ENCODE measurements at places on chromosomes 7 and 10.
A peak's percentile ranks its signal among the peaks of the same experiment; 100 is the strongest.

GRCh38 chr10:89414879-89415821, 782 bp downstream of the IFIT5 start:
- peak; percentile 54 for DNase-seq

DNA sequence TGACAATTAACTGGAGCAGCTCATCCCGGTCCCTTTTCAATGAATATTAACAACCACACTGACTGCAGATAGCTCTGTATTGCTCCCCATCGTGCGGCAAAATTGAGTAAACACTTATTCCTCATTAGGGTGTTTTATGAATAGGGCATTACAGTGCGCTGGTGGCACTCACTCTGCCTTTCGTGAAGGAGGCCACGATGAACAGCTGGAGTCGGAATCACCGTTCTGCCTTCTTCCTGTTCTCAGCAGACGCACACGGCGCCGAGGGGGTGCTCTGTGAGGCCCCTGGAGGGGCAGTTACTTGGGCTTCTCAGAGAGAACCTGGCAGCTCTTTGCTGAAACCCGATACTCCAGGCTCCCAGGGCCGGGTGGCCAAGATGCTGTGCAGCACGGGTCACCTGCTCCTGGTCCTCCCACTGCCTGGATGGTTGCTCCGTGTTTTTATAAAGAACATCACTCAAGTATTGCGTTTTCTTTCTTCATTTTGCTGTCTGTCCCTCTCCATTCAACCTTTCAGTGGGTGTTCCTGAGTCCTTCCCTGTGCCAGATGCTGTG, 241.9 kb downstream of the GLRX3 start:
- no peak for DNase-seq

DNA sequence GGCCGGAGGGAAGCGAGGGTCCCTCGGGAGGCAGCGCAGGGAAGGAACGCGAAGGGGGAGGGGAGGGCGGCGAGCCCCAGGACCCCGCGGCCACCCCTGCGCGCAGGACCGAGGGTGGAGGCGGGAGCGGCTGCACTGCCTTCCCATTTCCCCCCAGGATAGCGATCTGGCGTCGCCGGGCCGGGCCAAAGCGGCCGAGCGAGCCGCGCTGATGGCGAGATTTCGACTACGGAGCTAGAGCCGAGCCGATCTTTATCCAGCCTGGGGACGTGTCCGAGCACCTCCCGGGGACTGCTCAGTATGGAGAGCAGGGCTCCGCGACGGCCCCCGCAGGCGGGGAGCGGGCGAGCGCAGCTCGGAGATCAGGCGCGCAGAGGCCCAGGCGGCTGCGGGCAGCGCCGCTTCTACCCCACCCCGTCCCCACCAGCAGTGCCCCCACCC, 590 bp upstream of the CRTAC1 start:
- no peak for DNase-seq

- no peak for DNase-seq
These were observed 78.3 kb upstream of the LRRC17 start for GRCh38 chr7:102834466-102834865.

DNA sequence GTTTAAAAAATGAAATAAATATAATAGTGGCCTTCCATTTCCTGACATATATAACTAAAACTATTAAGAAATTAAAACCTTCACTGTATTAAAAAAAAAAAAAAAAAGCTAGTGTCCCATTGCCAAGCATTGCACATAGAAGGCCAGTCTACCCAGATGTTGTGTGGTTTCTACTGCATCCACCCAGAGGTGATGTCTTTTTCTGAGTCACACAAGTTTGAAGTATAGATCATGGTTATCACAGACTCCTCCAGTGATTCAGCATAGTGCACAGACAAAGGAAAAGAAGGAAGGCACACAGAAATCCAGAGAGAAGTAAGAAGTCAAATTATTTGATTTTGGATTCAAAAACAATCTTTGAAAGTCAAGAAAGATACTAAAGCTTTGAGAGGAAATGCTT, 429.0 kb downstream of the ETV1 start:
- DNase-seq: no peak

DNA sequence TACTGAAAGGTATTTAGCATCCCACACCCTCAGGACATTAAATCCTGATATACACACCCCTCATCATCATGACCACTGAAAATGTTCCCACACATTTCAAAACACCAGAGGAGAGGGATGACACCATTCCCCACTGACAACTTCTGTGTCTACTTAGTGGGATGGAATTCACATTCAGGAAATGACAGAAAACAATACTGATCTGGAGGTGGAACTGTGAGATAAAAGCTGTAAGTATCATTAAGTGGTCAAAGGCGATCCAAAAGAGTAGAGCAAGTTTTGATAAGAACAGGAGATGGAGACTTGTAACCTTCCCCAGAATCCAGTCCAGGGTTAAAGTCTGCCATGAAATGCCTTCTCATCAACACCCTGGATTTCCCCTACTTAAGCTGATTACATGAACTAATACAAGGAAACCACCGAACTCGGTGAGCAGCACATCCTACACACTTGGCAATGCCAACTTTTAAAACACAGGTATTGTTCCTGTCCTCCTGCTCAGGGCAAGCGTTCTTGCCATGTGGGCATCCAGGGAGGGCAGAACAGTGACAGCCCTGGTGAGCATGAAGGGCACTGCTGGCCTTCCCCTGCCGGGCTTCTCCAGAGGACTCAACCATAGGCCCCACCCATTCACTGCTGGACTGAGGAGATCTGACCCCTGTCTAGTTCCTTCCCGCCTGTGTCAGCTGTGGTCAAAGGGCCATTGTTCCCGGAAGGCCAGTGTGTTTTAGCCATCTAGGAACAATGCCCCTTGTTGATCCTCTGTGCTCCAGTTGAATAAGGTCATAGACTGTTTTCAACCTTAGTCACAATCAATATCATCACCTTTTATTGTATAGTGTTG, 85.0 kb downstream of the SGMS1 start:
- peak; percentile 15 for DNase-seq

- no peak for DNase-seq
These were observed 94.8 kb downstream of the CALN1 start for GRCh38 chr7:72317341-72317740.

GRCh38 chr10:17064435-17064834, 65.2 kb downstream of the CUBN start:
- no peak for DNase-seq

DNA sequence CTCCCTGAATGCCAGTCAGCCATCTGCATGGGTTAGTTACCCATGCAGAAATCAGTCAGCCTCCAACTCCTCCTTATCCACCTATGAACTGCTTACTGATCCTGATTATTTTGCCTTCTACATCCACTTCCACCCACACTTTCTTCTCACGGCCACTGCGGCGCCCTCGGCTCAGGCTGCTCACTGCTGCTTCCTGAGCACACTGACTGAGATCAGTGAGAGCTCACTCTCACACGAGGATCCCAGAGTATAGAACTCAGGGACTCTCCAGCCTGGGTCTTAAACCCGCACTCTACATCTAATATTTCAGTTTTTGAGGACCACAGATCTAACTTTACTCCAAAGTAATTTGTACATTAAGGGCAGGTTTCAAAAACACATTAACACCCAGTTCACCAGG, 64.4 kb downstream of the GRB10 start:
- DNase-seq: no peak

- no peak for DNase-seq
These were observed 11.1 kb downstream of the ADIRF start for GRCh38 chr10:86979296-86979818.

DNA sequence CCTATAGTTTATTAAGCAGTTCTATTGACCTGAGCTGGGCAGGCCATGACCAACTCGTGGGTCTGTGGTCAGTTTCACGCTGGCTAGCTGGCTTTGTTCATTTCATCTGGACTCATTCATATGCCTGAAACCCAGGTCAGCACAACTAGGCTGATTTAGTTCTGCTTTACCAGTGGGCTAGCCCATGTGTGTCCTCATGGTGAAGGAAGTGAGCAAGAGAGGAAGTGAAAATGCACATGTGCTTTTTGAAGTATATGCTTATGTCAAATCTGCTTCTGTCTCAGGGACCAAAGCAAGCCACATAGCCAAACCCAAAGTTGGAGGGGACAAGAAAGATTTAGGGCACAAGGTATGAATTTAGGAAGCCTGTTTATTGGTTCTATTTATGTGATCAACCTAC, 154.5 kb downstream of the RNF133 start:
- peak; percentile 5 for DNase-seq

- DNase-seq: no peak
These were observed 32.8 kb upstream of the STRIP2 start for GRCh38 chr7:129401228-129401966.

GRCh38 chr10:3530346-3530745, 254.7 kb downstream of the KLF6 start:
- no peak for DNase-seq

- DNase-seq: no peak
These were observed 52.4 kb upstream of the DLX6 start for GRCh38 chr7:96952974-96953391.

GRCh38 chr7:101746314-101746713, 71.1 kb upstream of the CUX1 start:
- no peak for DNase-seq

DNA sequence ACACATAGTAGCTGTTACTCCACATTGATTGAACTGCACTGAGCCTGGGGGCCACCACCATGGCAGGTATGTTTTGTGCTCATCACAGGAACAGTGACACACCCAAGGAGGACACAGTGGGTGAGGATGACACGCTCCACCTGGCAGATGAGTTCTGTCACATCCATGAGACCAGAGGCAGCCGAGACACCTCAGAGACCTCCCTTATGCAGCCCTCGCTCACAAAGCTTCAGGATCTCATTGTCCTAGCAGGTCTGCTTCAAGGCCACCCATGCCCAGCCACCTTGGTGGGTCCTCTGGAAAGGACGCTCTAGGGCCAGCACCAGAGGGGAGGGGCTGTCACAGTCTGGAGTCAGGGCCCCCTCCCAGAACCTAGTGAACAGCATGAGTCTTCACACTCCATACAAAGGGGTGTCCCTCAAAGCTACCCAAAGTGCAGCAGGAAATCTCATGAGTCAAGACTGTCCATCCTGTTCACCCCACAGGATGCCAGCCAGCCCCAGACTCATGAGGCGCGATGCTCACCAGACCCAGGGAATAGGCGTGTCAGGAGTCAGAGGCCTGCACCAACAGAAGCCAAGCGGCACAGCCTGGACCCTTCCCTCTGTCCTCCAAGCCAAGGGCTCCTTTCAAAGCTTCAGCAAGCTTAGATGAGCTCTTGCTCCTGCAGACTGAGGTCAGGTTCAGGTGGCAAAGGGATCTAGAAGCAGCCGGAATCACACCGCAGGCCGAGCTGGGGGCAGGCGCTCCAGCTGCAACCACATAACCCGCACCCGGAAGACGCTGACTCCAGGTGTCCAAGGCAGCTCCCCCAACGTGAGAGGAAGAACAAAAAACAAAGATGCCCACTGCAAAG, 9.6 kb downstream of the FAM53B start:
- no peak for DNase-seq

GRCh38 chr10:70250961-70251680, 17.9 kb upstream of the PPA1 start:
- DNase-seq: no peak

DNA sequence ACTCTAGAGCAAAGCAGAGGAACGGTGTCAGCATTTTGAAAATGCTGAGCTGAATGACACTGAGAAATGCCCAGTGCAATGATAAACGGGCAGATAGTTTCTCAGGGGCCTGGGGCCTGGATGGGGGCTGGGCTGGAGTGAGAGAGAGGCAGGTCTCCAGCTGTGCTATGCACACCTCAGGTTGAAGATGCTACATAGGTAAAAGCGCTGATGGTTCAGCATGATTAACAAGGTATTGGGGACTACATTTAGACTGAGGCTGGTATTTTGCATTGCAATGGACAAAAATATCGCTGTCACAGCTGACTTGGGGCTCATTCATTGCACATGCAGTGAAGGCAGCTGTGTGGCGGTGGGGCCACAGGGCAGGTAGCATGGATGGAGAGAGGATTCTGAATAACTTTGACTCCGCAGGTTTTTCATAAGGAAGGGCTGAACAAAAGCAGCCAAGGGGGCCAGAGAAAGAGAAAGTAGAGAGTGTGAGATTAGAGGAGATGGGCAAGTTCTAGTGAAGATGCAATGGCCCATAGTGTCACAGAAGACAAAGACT, 290.8 kb upstream of the ZNF32 start:
- DNase-seq: no peak

GRCh38 chr10:1256432-1256725, 200.2 kb downstream of the WDR37 start:
- no peak for DNase-seq

- no peak for DNase-seq
These were observed 58.8 kb upstream of the ADRA2A start for GRCh38 chr10:111018021-111018420.

DNA sequence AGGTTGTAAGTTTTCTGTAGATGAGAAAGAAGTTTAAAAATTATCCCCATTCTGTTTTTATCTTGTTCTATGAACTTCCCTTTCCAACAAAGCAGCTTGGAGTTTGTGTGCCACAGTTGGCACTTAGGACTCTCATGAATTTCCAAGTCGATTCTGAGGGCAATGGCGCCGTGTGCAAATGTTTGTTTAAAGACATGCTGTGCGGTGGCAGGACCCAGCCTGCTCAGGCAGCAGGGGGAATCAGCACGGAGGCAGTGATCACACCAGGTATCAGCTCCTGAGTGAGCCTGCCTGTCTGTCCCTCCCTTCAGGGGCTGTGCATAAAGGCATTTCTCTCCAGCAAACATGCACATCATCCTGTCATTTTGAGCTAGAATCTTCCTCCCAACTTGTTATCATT, 109.8 kb upstream of the WDR11 start:
- DNase-seq: no peak

- DNase-seq: peak; percentile 59
These were observed 70.4 kb downstream of the HERPUD2 start for GRCh38 chr7:35624299-35625186.

DNA sequence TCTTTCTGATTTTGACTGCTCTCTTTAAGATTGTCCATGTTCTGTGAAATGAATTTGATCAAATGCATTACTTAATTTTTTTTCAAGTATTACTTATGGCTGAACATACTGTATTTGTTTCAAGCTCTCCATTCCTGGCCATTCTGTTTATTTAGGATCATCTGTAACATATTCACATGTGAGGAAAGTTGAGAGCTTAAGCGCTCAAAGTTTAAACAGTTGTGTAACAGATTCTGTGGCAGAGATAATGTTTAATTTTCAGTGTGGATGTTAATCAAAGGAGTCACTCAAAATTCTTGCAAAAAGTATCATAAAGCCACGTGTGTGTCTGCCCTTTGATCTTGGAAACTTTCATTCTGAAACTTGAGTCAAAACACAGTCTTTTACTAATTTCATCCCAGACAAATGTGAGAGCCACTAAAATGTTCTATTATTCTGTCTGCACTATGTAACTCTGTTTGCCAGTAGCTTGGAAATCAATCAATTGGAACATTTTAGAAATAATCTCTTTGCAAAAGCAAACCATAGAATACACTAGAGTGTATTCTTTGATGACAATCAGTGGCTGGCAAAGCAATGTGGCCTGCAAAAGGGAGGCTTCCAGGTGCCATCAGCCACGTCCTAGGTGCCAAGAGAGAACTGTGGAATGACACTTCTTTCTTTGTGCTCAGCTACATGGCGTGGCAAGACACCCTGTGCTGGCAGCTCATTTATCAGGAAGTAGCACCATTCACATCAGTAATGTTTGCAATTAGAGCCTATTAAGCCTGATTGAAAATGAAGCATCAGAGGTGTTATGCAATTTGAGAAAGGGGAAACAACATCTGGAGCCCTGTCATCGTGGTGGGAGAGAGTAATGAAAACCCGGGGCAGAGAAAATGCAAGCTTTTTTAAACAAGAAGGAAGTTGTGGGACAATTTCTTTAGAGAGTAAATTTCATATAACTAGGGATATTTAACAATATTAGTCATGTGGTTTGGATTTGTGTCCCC, 40.9 kb downstream of the ARL5B start:
- DNase-seq: no peak

Data from CD4-positive, alpha-beta T cell treated with Interleukin-17A for 1 hour (primary cell).